ENCODE measurements at places on chromosomes 6 and 20. TPM values are rescaled to one million over a fixed set of nuclear protein-coding genes. Genes with fewer than 3 reads are reported as not detected.

- DNase-seq = no peak
Observed at GRCh38 chr6:44219053-44219814, 2.5 kb downstream of the MYMX start.

DNA sequence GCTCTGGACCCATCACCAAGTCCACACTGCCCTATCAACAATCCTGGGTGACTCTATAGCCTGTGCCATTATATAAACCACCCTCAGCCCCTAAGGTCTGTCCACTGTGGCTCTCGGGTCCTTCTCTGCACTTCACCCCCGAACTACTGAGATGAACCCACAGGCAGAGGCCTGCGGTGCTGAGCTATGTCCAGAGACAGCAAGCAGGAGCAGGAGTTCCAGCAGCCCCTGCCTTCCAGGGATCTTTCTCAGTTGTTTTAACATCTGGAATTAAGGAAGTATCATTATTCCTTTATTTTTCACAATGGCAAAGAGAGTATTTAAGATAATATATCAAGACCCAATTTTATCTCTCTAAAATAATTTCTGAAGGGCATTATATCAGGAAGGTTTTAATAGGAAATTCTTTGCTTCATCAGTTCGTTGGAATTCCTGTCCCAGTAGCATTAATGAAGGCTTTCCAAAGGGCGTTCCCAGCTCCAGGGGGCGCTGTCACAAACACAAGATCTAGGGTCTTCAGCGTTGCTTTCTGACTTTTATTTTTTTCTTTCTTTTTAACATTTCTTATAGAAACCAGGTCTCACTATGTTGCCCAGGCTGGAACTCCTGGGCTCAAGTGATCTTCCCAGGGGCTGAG lies 27.3 kb downstream of the RRBP1 start:
- DNase-seq = no peak

DNA sequence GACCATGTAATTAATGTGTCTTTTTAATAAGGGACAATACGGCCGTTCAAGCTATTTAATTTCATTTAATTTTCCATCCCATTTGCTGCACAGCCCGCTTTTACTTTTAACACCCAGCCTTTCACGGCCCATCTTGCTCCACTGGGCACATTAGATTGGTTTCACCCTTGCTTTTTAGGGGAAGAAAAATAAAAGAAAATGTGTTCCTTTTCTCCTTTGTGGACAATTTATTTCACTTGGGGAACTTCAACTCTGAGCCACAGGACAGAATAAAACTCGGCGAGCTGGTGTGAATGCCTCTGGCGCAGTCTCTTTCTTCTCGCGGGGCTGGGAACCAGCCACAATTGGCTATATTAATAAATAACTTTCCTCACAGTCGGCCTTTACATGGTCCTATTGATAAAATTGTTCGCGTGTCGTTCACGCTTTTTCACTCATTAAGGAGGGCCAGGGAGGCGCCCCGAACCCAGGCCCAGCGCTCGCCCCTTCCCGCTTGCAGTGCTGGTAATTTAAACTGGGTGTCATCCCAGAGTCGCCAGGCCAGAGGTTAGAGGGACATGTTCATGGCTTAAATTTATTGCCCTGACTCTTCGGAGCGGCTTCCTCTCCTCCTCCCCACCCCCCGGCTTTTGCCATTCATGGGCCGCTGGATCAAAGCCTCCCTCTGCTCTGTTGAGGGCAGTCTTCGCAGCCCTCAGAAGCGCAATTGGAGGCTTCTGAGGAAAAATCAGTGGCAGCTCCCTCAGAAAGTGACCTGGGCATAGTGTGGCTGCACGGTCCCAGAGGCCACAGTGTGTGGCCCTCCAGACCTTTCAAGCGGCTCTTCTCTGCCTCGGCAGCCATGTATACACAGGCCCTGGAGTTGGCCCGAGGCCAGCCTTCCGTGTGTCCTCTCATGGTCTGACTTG lies 2.2 kb upstream of the PRDM13 start:
- no peak for DNase-seq

- no peak for DNase-seq
Observed at GRCh38 chr6:117617210-117618035, 15.1 kb upstream of the GOPC start.

DNA sequence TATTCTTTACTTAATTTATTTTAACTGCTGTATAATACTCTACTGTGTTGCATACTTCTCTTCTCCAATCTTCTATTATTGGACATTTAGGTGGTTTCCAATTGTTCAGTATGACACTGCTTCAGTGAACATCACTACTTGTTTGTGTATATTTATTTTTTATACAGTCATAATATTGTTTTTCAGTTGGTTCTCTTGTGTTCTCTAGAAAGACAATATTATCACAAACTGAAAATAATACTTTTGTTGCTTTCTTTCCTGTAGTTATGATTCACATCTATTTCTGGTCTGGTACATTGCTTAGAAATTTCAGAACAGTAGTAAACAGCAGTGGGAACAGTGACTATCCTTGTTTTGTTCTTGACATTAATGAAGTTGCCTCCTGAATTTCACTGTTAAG lies 62.8 kb upstream of the GTSF1L start:
- no peak for DNase-seq

Gene SLC17A2
- not detected for total RNA-seq

- DNase-seq = no peak
Observed at GRCh38 chr6:85544776-85545175, 48.9 kb downstream of the SNX14 start.

DNA sequence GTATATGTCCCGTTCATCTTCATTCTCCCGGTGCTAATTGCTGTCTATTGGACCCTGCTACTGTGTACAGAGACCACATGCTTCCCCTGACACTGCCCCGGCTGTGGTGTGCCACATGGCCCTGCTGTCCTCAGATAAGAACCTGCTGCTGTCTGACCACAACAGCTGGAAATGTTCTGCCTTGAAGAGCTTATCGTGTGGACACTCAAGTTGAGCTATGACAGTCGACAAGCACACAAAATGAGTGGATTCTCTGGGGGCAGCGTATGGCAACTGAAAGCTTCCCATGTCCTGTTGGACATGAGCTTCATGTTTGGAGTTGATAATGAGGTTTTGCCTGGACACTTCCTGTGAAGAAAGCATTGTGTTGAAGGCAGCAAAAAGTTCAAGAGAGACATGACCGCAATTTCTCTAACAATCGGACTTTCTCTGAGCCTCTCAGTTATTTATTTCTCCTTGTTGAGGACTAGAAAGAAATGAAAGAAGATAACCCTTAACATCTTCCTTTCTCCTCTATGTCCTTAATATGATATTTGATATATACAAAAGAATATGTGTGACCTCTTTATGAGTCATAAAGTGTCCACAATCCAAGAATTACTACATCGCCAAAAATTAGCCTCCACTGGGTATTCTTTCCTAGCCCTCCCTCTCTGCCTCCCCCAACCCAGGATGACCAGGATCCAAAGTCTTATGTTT lies 187.1 kb upstream of the TCF21 start:
- no peak for DNase-seq

Gene TMEM170B
- total RNA-seq = 2.2 TPM

Gene PDE7B
- 0.22 TPM for total RNA-seq

- peak; percentile 60 for DNase-seq
Observed at GRCh38 chr6:79949233-79949632, 1.9 kb upstream of the ELOVL4 start.

Gene ADAT2
- total RNA-seq = 19.9 TPM

- no peak for DNase-seq
Observed at GRCh38 chr6:102411796-102412195, 1018.3 kb downstream of the GRIK2 start.

- DNase-seq = no peak
Observed at GRCh38 chr6:49782725-49783124, 4.4 kb downstream of the PGK2 start.

DNA sequence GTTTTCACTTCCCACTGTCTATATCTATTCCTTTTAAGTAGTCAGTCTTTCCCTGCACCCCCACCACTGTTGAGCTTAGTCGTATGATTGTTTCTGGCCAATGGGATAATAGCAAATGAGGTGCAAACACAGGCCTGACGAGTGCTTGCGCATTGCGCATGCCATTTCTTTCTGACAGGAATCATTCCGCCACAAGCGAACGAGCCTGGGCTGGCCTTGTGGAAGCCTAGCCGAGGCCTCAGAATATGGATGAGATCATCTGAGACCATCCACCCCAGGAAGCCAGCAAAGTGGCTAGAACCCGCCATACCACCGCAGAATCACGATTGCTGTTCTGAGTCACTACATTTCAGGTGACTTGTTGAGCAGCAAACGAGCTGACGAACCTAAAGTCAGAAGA lies 52.2 kb upstream of the PRL start:
- DNase-seq = no peak

GRCh38 chr6:167130008-167130677 lies 7.2 kb downstream of the CCR6 start:
- DNase-seq = no peak

Gene RIPPLY2
- not detected for total RNA-seq

- no peak for DNase-seq
Observed at GRCh38 chr20:50462093-50462690, 48.0 kb upstream of the PTPN1 start.

DNA sequence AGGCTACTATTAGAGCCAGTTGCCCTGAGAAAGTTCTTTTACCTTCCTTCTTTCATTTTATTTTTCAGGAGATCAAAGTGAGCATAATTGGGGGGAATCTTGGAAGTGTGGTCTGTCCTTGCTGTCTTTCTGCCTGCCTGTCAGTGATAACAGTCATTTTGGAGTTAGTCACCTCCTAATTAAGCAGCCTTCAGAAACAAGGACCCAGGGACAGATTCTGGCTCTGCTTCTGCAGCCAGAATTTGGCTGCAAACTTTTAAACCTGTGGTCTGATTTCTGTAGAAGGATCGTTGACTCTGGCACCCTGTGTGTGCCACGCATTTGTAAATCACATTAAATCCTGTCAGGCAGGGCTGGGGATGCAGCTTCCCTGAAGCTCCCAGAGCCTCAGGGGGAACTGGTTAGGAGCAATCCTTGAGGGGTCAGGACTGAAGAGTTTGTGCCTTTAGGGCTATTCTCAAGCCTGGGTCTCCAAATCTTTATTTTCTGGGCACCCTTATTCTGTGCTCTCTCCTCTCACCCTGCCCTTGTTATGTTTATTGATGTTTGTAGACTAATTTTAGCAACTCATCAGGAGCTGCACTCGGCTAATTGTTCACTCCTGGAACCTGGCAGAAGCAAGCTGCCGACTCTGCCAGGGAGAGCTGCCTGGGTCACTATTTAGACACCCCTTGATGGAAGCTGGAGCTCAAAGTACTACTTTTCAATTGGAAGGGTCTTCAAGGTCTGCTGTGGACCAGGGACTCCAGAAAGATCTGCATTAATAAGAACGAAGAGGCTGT lies 6.8 kb downstream of the NOX3 start:
- no peak for DNase-seq

Gene OVOL2
- total RNA-seq = not detected

DNA sequence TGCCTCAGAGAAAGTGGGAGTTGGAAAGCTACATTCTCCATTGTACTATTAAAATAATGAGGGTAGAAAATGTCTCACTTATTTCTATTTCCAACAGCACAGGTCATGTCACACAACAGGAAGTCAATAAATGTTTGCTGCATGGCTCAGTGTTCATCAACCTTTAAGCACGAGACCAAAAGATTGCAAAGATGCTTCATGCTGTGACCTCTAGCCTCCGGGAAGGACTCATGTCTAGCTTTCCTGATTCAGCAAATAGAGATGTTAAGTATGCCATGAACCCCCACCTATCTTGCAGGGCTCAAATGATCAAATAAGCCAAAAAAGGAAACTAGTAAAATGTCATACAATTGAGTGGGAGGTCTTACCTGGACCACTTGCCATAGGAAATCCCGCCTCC lies 57.4 kb downstream of the NCOA6 start:
- DNase-seq = no peak

Gene TMEM200A
- total RNA-seq = 0.27 TPM

Gene PAX1
- total RNA-seq = not detected

Gene KPNA5
- total RNA-seq = 57.4 TPM

Gene ATAT1
- total RNA-seq = 6.8 TPM

Gene TUBB2B
- total RNA-seq = 1.7 TPM

- no peak for DNase-seq
Observed at GRCh38 chr6:93242049-93242448, 177.3 kb downstream of the EPHA7 start.

DNA sequence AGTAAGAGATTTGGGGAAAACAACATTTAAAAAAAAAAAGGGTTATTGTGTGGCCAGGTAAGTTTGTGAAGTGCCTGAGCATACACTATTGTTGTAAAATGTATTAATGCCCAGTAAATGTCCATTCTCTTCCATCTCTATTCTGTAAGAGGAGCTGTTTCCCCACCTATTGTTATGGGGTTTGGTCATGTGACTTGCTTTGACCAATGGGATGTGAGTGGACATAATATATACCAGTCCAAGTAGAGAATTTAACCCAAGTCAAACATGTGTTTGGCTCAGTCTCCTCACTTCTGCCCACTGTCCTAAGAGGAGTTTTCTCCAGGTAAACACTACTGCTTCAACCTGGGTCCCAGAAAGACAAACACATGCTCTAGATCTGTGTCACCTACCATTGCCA lies 377.1 kb downstream of the FOXA2 start:
- no peak for DNase-seq

- DNase-seq = no peak
Observed at GRCh38 chr6:146047371-146047770, 18.5 kb downstream of the GRM1 start.

Gene APCDD1L
- total RNA-seq = not detected

DNA sequence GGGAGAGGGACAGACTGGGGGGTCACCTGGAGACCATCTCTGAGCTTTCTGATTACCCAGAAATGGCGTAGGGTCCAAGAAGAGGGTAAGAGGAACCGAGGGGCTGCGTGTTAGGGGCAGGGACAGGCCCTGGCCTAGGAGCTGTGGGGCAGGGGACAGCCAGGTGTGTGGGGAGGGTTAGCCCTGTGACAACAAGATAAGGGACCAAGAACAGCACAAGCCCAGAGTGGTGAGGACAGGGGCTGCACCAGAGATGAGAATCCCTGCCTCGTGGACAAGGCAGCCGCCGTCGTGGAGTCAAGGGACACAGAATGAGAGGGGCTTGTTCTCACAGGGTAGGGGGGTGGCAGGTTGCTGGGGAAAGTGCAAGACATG lies 449 bp upstream of the AVP start:
- DNase-seq = no peak

Gene CDSN
- not detected for total RNA-seq

- no peak for DNase-seq
Observed at GRCh38 chr6:50720623-50721022, 7.3 kb downstream of the TFAP2D start.

Gene SMIM29
- total RNA-seq = 14.2 TPM

- no peak for DNase-seq
Observed at GRCh38 chr20:35276408-35276807, 1.5 kb downstream of the MMP24OS start.

DNA sequence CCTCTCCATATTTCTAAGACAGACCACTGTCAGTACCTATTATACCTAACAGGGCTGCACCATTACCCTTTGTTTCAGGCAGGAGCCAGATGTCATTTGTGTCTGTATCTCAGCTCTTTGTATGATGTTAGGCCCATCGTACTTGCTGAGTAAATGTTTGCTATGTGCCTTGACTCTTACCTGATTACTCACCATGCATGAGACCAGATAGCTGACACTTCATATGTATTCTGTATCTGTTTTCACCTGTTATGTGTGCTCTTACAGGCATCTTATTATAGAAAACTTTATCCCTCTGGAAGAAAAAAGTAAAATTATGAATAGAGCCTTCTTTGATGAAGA lies 31.7 kb upstream of the ASXL1 start:
- DNase-seq = no peak

Gene MEP1A
- total RNA-seq = not detected

- no peak for DNase-seq
Observed at GRCh38 chr6:44122801-44123200, 4.5 kb downstream of the MRPL14 start.

GRCh38 chr6:37006793-37007339 lies 1.4 kb downstream of the FGD2 start:
- DNase-seq = no peak

- no peak for DNase-seq
Observed at GRCh38 chr6:129133770-129134192, 250.8 kb downstream of the LAMA2 start.
